H1 (cell line): ENCODE measurements at places on chromosomes 1 and 21.

DNA sequence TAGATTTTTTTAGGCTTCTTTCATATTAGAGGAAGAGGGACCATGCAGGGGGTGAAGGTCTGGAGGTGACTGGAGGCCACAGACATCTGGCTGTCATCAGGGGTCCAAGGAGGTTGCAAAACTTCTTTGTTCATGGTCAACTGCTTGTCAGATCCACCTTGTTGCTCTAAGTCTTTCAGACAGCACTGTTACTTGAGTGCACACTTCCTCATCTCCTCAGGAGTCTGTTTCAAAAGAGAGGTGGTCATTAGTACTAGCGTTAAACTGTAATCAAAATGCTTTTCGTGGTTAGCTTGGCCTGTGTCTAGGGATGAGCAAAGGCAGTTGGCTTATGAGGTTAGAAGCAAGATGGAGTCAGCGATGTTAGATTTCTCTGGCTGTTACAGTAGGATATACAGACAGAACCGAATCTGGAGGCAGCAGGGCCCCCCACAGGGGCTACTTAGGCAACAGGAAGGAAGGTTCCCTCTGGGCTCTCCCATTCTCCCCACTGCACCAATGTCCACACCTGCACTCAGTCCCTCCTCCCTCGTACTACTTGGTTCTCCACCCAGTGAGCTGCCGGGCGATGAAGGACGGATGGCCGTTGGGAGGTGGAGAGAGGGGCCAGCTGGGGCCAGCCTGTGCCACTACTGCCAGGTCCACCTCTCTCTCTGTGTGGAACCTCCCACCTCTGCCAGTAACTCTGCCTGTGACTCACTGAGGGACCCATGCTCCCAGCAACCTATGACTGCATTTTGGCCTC is 57.2 kb downstream of the TOR1AIP2 start:
- no peak for DNase-seq

GRCh38 chr1:47295579-47295978 is 18.4 kb downstream of the STIL start:
- DNase-seq = no peak

DNA sequence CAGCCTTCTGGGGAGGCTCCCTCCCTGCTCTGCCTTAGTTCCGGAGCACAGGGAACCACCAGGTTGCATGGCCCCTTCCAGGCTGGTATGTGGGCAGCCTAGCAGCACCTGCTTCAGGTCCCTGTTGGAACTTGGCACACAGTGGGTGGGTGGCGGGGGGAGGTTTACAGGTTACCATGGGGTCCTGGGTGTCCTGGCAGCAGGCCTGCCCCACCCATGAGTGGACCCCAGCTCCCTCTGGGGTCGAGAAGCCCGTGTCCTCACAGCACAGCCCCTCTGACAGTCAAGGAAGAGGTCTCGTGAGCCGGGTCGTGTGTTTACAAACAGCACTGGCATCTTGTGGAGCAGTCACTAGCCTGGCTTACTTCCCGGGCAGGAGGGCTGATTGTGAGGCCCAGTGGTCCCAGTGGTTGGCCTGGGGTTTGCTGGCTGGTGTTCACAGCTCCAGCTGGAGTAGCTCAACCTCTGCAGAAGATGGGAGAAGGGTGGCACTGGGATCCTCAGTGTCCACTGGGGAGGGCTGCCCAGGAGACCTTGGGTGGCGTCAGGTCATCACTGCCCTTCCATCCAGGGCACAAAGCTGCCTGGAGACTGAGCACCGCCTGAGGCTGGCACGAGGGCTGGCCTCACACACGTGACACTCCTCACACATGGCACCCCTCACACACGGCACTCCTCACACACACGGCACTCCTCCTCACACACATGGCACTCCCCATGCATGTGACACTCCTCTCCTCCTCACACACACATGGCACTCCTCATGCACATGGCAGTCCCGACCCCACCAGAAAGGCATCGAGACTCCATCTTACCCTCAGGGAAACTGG is 100.9 kb downstream of the RIPK4 start:
- no peak for DNase-seq

- DNase-seq = no peak
These were observed 221.2 kb downstream of the DISC1 start for GRCh38 chr1:231847612-231848397.

GRCh38 chr1:150386592-150386991 is 22.6 kb downstream of the RPRD2 start:
- no peak for DNase-seq

GRCh38 chr1:50074931-50075330 is 33.8 kb upstream of the ELAVL4 start:
- no peak for DNase-seq

DNA sequence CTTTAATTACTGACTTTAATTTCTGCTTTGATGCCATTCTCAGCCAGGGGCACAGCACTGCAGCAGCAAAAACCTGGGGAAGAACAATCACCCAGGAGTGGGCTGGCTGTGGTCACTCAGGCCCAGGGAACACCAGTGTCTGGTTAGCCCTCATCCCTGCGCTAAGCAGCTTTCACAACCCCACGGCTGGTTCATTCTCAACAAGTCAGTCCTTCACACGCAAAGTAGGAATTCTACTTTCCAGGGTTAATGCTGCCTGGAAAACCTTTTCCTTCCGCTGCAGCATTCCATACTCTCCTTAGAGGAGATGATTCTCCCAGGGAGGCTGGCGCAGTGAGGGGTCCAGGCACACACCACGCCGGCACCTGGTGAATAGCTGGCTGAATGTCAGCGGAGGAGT is 24.3 kb upstream of the KCNE1 start:
- DNase-seq = no peak

GRCh38 chr1:67815303-67816094 is 17.8 kb downstream of the GNG12 start:
- DNase-seq = no peak

DNA sequence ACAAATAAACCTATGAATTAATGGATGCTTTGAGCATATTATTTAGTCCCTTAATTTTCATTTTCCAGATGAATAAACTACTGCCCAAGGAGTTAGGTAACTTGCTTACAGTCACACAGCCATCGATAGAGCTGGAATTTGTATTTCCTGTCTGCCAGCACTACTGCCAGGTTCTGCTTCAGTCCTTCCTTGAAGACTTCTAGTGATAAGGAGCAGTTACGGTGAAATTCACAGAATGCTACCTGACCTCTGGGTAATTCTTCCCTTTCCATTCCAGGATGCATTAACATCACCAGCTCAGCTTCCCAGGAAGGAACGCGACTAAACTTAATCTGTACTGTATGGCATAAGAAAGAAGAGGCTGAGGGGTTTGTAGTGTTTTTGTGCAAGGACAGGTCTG is 11.2 kb downstream of the CD160 start:
- DNase-seq = no peak
